ENCODE measurements at places on chromosomes 16 and 17. TPM values are rescaled to one million over a fixed set of nuclear protein-coding genes. Genes with fewer than 3 reads are reported as not detected.

Gene NIP7
- total RNA-seq, result 20.0 TPM

DNA sequence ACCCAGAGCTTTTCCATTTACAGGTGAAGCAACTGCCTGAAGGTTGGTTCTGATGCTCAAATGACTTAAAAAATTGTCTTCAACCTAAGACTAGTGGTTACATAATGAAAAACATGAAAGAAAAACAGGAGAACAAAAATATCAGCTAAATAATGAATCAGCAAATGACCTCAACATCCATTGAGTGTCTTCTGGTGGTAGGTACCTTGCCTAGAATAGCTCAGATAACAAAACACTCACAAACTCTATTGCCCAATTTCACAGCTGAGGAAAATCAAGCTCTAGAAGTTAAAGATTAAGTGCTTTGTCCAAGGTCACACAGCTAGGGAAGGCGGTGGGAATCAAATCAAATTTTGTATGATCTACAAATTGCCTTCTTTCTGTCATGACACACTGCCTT is 304.6 kb upstream of the CDH11 start:
- H3K27me3 ChIP-seq, result no peaks in the 10 kb centered on the region
- no peaks in the 10 kb centered on the region for H3K36me3 ChIP-seq
- no peak overlapping the region for H3K4me3 ChIP-seq
- H3K4me1 ChIP-seq, result no peaks in the 10 kb centered on the region

DNA sequence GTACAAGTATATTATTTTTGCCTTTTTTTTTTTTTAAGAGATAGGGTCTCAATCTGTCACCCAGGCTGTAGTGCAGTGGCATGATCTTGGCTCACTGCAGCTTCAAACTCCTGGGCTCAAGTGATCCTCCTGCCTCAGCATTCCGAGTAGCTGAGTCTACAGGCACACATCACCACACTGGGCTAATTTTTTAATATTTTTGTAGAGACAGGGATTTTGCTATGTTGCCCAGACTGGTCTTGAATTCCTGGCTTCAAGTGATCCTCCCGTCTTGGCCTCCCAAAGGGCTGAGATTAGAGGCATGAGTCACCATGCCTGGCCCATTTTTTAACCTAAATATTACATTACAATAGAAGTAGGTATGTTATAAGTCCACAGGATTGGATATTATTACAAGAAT is 3.2 kb downstream of the TERB1 start:
- H3K4me3 ChIP-seq, result no peak overlapping the region
- no peaks in the 10 kb centered on the region for H3K4me1 ChIP-seq
- peaks cover 6% of the 10 kb centered on the region for H3K36me3 ChIP-seq
- no peak overlapping the region for H3K27ac ChIP-seq
- no peaks in the 10 kb centered on the region for H3K27me3 ChIP-seq

Gene EVI2A
- total RNA-seq, result 11.8 TPM
